GM12892 (cell line): ENCODE measurements at places on chromosomes 1 and 21.

GRCh38 chr1:24765308-24765988 is 20.2 kb downstream of the CLIC4 start:
- DNase-seq = no peak

- no peak for DNase-seq
These were observed 15.5 kb downstream of the TEX35 start for GRCh38 chr1:178528228-178528952.

DNA sequence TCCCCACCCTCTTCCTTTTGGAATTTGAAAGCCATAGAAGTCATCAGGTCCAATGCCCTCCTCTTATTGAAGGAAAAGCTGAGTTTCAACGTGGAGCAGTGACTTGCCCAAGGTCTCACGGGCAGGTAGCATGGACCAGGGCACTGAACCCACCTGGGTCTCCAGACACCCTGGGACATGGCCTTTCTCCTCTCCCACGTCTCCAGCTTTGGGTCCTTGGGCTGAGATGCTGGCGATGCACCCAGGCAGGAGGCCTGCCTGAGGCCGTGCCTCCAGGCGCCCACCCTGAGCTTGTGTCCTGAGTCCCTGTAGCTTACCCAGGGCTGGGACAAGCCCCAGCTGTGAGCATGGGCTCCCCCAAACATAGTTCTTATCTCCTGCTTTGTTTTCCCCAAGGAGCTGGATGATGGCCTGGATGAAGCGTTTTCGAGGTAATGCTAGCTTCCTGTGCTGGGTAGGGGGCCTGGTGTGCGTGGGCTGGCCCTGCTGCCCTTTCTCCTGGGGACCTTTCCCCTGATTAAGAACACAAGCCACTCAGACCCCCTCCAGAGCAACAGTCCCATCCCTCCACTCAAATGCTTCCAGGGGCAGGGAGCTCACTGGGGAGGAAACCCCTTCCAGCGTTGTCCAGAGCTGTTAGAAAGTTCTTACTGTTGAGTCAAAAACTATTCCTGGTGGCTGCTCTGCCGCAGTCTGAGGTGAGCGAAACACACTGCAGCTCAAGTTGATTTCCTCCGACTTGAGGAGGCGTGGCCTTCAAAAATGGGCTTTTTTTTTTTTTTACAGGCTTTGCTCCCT is 21.6 kb downstream of the LDLRAP1 start:
- DNase-seq = no peak

DNA sequence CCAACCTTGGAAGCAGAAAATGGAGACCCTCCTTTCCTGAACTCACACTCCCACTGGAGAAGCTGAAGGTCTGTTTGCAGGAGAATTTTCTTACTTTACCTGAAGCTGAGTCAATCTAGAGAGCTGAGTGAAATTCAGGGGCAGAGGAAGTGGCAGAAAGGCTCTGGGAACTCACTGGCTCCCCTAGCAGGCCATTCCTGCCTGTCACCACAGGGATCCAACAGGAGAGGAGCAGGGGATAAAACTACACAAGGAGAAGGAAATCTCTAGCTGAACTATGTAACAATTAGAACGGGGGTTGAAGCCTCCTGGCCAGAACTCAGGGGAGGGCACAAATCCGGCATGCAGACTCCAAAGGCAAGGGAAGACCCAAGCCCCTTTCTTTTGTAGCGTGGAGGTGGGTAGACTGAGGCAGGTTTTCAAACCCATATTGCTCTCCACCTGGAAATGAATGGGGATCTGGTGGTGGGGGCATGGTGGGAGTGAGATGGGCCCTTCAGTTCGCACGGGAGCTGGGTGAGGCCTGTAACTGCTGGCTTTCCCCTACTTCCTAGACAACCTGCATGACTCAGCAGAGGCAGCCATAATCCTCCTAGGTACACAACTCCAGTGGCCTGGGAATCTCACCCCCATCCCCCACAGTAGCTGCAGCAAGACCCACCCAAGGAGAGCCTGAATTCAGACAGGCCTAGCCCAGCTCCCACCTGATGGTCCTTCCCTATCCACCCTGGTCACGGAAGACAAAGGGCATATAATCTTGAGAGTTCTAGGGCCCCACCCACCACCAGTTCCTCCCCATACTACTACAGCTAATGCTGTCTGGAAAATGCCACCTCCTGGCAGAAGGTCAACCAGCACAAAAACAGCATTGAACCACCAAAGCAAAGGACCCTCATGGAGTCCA is 158.1 kb downstream of the LTN1 start:
- no peak for DNase-seq

DNA sequence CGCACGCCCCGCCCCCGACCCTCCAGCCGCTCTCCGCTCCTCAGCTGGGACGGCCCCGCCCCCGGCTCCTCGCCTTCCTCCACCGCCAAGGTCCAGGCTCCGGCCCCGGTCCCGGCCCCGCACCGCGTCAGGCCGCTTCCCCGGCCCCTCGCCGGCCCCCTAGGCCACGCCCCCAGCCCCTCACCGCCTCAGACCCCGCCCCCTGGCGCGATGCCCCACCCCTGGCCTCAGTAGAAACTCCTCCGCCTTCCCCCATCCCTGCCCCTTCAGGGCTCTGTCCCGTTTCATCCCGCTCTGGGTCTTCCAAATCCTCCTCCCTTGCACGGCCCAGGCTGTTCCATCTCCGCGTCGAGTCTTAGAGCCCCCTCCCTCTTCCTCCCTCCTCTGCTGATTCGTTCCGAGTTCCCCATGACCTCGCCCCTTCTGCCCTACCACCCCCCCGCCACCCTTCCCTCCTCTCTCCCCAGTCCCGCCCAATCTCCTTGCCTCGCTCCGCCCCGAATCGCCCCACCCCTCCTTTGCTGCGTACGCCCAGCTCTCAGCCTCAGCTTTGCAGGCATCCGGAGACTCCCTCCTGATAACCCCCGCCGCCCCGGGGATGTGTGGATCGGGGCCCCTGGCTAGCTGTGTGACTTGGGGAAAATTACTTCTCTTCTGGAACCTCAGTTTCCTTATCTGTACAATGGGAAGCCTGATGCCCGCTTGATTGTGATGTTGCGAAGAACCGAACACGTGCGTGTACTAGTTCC is 448 bp upstream of the ASAP3 start:
- DNase-seq = peak; percentile 87

- DNase-seq = no peak
These were observed 105.7 kb downstream of the ZNF326 start for GRCh38 chr1:90100566-90100965.

GRCh38 chr1:112937070-112937469 is 18.9 kb downstream of the SLC16A1 start:
- DNase-seq = no peak

- no peak for DNase-seq
These were observed 75.2 kb downstream of the SH3GLB1 start for GRCh38 chr1:86779308-86780191.

GRCh38 chr1:64161357-64161941 is 42.0 kb upstream of the UBE2U start:
- no peak for DNase-seq

DNA sequence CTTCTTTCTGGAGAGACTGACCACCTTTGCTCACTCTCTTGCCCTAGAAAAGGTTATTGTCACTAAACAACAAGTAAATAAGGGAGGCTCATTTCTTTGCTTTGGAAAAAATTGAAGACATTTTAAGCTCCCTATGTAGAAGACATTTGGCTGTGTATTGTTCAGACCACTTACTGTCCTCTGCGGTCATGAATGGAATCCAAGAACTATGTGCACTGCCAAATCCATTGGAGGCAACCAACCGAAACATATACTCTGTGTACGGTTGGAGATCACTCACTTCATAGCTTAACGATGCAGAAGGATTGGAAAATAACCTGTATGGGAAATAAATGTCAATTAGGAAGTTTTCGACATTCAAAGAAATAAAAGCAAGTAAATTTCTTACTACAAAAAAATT is 332.8 kb downstream of the KCTD3 start:
- no peak for DNase-seq

- DNase-seq = no peak
These were observed 27.0 kb upstream of the ZFP69B start for GRCh38 chr1:40423264-40423642.
